ENCODE measurements at places on chromosomes 6 and 20.

DNA sequence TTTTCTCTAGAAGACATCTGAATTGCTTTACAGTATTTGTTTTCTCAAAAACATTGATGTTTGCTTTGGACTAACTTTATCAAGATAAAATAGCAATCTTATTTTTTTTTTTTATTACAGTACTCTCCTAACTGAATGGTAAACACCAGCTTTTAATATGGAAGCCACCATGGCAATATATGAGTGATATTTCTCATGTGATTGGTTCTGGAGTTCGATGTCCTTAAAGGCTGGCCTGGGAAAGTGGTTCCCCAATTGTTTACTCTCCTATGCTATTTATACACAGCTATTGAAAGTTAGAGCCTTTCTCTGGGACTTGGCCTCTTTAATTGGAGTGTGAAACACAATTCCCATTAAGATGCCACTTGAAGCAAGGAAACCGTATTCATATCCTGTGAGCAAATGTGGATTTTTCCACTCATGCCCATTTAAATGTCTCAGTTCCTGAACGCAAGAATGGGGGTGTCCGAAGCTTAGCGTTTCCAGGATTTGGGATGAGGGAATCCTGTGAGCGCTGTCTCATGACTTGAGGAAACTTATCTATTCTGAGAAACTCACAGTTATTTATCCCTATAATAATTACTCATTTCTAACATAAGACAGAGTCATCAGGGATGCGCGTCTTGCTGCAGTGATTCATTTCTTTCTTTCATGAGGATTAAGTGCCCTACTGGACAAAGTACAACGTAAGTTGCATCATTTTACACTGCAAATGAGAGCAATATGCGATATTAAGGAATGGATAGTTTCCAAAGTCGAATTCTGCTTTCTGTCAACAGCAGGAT lies 143.3 kb upstream of the PREP start:
- no peak for DNase-seq

- no peak for DNase-seq
Measured at GRCh38 chr20:9025643-9026042, 43.2 kb upstream of the PLCB4 start.

- peak; percentile 47 for DNase-seq
Measured at GRCh38 chr20:54103067-54103761, 32.8 kb upstream of the BCAS1 start.

- no peak for DNase-seq
Measured at GRCh38 chr20:57938158-57939108, 228.6 kb upstream of the PMEPA1 start.

- DNase-seq = no peak
Measured at GRCh38 chr20:24909861-24910260, 39.2 kb upstream of the CST7 start.

DNA sequence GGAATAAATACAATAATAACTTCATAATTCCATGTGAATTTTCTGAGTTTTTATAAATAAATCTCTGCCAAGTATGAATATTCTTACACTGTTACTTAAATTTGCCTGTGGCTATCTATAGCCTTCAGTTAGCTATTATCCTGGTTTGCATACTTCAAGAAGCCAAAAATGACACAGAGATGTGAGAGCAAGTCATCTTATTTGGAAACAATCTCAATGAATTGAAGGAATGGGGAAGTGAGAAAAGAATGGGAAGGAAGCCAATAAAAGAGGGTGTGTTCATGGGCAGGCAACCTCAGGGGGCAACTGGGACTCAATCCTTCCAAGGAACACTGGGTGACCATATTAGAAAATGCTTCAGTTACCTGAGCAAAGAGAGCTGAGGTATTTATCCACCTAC lies 9.9 kb downstream of the HAO1 start:
- no peak for DNase-seq

GRCh38 chr6:53837865-53838769 lies 43.3 kb downstream of the LRRC1 start:
- DNase-seq = no peak

GRCh38 chr20:25273046-25273445 lies 25.2 kb downstream of the PYGB start:
- DNase-seq = no peak

GRCh38 chr6:79461205-79461604 lies 76.0 kb downstream of the LCA5 start:
- no peak for DNase-seq

GRCh38 chr6:100217225-100218012 lies 223.4 kb upstream of the MCHR2 start:
- no peak for DNase-seq

- DNase-seq = no peak
Measured at GRCh38 chr6:107315114-107315513, 144.2 kb downstream of the PDSS2 start.

DNA sequence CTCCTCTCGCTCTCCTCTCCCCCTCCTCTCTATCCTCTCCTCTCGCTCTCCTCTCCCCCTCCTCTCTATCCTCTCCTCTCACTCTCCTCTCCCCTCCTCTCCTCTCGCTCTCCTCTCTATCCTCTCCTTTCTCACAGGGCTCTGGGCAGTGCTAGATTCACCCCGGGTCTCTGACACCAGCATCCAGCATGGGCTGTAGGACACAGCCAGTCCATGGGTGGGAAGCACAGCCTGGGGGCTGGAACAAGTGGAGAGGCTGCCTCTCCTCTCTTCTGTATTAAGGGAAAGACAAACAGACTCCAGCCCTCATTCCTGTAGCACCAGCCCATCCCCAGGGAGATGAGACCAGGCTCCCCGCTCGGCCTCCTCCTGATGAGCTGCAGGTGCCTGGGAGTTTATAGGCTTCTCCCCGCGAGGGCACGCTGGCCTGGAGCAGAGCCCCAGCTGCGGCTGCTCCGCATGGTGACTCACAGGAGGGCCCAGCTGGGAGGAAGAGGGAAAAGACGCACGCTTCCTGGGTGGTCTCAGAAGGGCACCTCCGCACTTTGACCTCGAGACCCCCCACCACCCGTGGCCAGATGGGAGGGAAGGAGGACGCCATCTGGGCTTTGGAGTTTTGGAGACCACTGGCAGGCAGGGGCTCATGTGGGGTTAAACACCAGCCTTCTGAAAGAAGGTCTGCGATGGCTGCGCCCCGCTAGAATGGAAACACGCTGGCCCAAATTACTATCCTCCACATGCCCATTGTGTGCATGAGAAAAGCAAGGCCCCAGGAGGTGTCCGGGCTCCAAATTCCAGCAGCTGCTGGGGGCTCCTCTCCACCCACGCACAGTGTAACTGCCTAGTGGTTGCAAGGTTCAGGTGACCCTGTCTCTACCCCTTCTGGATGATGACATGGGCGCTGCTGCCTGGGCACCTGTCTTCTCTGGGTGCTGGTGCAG lies 68.0 kb downstream of the BMP7 start:
- no peak for DNase-seq

DNA sequence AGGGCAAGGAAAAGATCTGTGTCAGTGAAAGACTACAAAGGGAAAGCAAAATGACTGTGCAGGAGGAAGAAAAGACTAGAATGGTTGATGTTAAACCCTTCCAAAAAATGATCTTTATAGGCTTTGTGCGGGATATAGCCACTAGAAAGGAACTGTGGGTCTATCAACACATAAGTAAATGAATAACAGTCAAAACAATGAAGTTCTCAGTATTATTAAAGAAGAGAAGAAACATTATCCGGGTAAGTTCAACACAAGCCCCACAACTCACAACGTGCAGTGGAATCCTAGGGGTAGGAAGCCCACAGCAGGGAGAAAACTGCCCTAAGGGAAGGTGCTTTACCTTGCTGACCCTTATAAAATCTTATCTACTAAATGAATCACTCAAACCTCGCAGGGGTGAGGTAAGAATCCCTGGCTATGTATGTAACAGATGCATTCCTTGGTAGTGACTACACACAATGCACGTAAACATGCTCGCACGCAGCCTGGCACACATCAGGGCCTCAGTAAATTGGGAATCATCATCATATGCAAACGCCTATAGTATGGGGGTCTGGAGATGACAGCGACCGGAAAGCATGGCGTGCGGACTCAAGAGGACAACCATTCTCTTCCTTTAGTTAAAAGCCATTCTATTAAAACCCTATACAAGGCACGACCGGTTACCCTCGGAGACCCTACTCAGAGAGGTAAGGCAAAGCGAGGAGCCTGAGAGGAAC lies 11.3 kb downstream of the TFAP2A start:
- no peak for DNase-seq

DNA sequence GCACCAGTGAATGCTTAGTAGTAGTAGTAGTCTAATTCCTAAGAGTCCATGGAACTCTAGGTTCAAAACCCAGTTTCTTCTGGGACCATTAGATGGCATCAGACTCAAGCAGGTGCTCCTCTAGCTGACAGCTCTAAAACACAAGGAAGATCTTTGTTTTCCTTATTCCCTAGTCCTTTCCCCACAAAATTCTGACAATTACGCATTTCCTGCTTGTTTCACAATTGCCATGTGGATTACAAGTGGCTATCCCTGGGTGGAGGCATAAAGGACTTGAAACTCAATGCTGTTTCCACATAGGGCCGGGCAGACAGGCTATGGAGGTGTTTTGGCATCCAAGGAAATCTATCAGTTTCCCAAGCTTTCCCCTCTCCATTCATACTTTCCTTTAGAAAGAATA lies 9.2 kb upstream of the HLA-DOB start:
- no peak for DNase-seq

DNA sequence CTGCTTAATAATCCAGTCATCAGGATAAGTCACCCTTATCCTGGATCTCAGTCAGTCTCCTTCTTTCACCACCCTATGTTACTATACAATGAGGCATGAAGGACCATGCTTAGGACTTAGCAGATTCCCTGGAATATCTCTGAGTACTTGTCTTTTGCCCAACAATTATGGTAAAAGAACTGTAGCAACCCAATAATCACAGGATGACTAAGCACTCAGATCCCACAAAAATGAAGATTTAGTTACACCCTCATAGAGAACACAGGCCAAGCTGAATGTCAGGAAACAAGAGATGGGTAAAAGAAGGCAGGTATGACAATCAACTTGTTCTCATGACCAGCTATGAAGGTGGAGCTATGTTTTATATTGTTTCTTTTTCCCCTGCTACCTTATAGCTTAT lies 91.4 kb downstream of the EDN1 start:
- DNase-seq = no peak

DNA sequence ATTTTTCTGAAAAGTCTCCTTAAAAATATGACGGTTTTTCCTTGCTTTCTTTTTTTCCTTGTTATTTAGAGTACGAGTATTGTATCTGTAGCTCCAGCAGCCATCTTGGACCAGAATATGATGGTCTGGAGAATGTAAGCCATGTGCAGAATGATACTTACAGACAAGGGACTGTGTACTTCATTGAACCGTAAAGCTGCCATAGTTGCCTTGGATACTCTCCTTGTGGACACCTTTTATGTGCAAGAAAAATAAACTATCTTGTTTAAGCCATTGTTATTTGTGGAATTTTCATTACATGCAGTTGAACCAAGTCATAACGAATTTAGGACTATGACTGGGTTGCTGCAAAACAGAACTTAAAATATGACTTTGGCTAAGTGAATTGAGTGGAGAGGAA lies 485.8 kb upstream of the CITED2 start:
- no peak for DNase-seq

GRCh38 chr6:5813625-5814027 lies 193.1 kb downstream of the NRN1 start:
- no peak for DNase-seq

DNA sequence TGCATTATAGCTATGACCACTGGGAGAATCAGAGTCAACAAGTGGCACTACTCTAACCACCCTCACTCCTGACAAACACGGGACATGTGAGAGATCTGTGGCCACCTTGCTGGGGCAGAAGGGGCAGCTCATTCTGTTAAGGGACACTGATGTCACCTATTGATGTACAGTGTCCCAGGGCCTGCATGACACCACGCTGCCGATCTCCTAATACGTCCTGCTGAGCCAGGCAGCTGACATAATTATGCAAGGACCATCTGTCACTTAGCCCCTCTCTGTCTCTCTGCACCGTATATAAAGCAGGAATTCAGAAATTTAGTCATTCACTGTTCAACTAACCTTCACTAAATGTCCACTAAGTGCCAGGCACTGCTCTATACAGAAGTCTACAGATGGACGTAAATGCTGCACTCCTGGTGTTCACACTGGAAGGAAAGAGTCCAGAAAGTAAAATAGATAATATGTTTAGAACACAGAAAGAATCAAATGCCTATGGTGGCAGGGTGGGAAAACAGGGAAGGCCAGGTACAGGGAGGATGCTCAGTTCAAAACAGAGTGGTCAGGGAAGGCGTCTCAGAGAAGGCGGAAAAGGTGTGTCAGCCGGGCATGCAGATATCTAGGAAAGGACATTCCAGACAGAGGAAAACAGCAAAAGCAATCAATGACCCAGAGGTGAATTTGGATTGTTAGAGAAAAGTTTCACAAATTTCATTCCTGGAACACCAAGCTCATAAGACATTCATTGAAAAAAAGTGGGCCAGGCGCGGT lies 173.8 kb downstream of the ZNF217 start:
- no peak for DNase-seq

DNA sequence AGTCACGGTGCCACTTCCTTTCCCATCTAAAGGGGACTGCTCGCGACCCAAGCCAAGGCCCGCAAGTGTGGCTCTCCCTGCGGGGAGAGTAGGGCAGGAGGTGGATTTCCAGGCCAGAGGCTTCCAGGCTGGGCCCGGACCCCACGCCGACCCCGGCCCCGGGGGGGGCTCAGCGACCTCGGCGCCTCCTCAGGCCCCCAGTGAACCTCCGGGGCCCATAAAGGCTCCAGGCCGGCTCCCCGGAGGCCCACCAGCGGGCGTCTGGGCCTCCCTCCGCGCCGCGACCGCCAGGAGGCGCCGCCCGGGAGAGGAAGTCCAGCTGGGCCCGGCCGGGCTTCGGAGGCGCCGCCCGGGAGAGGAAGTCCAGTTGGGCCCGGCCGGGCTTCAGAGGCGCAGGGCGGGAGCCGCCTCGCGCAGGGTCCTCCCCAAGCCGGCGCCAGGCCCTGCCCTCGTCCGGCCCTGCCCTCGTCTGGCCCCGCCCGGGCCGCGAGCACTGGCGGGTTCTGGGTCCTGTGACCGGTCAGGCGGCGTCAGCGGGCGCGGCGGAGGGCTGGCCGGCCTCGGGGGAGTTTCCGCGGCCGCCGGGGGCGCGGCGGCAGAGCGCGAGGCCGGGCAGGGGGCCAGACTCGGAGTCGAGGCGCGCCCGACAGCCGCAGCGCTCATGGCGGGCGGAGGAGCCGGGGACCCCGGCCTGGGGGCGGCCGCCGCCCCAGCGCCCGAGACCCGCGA lies at the start of gene RAB32:
Gene RAB32 (plus strand): TSS at position 623 of the 729 bp plus-strand sequence. CDS start 39 bp downstream, at position 662.
- DNase-seq = peak; percentile 49

DNA sequence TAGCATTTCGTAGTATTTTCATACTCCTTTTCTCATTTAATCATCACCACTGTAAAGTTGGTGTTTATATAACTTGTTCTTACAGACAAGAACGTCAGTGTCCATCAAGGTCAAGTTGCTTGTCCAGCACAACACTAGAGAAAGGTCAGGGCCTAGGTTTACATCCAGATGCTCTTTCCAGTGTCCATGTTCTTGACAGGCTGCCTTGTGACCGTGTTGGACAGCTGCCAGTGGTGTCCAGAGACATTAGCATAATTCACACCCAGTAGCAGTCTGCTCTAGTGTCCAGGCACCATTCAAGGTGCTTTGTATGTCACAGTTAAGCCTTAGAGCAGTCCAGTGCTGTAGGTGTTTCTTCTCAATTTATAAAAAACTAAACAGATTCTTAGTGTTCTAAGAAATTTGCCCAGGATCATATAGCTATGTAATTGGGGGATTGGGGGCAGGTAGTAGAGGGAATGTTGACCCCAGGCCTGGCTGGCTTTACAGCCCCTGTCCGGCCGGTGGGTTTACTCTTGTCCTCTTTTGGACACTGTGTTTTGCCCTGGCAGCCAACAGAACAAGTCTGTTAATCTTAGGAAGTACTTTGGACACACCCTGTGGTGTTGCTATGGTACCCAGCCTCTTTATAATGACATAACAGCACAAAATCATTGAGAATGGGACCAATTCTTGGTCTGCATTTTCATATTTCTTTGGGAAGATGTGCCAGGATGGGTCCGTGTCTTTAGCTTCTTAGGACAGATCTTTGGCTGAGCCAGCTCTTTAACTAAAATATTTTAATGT lies 8.0 kb downstream of the STK35 start:
- no peak for DNase-seq
